Adipose tissue (tissue), 3 donors: ENCODE measurements at places on chromosomes 13 and 19. TPM values are rescaled to one million over a fixed set of nuclear protein-coding genes. Genes with fewer than 3 reads are reported as not detected.

Gene DHPS
- polyA plus RNA-seq, result 68.3 TPM

Gene VSTM2B
- not detected for polyA plus RNA-seq

Gene PPP1R15A
- polyA plus RNA-seq, result 240 TPM

Gene HCN2
- 0.09 TPM for polyA plus RNA-seq

Gene POU2F2
- 0.67 TPM for polyA plus RNA-seq

Gene ATP1A3
- 0.34 TPM for polyA plus RNA-seq

Gene ZNF132
- polyA plus RNA-seq, result 1.0 TPM

Gene MYBPC2
- 0.06 TPM for polyA plus RNA-seq

Gene ZNF556
- 0.17 TPM for polyA plus RNA-seq

Gene ZNRF4
- polyA plus RNA-seq, result not detected

Gene TNFSF13B
- 6.2 TPM for polyA plus RNA-seq
